ENCODE measurements at places on chromosomes 5 and 9.
A peak's percentile ranks its signal among the peaks of the same experiment; 100 is the strongest.

DNA sequence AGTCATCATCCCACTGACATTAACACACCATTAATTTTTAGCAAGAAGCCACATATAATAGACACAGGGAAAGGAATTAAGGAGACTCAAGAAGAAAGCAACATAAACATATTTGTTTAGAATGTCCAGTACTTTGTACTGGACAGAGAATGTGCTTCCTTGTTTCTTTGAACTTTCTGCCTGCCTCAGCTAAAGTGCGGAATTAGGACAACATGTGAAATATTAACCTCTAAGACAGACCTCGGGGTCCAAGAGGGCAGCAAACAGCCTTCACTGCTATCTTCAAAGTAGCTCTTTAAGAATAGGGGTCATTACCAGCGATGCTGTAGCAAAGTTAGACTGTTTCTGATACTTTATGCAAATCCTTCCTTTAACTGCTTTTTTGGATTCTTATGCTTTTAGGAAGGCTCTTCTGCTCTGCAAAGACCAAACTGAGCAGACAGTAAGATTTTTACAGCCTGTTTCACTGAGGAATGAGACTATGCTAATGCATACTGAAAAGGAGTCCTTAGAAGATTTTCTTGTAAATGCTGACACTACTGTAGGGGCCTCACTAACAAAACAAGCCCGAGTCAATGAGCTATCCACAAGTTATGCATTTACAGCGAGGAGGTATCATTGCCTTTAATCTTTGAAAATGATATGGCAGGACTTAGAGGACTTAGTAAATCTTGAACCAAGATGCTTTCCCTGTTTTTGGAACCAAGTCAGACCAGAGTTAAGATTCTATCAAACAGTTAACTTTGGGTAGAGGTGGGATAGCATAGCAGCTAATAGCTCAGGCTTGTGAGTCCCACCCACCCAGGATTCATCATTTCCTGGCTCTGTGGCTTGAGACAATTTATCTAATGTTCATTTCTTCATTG is 23.8 kb downstream of the DAB2 start:
- DNase-seq = no peak

GRCh38 chr9:108698231-108698630 is 157.6 kb downstream of the ACTL7B start:
- no peak for DNase-seq

GRCh38 chr9:20526500-20527319 is 95.6 kb downstream of the MLLT3 start:
- no peak for DNase-seq

- DNase-seq = no peak
Measured at GRCh38 chr9:114156657-114157421, 1.5 kb downstream of the COL27A1 start.

DNA sequence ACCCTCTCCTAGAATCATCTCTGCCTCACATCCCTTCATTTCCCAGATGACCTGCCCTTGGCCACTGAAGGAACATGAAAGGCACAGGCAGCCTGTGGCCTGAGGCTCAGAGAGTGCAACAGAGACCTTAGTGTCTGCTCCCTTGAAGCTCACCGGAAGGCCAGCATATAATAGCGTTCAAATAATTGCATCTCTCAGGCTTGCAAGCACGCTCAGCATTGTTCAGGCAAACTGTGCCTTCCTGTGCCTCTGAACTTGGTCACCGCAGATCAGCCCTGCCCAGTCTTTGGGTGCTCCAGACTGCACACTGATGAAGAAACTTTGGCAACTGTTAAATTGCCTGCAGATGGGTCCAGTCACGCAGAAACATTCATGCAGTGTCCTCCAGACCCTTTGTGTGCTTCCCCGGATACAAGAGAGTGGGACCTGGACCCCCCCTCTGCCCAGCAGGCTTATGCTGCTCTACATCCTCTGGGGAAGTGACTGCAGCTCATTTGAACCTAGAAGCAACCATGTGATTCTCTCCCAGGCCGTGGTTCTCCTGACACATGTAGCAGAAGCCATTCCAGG is 216.0 kb upstream of the ANKRD55 start:
- no peak for DNase-seq

GRCh38 chr5:88886252-88886651 is 3.3 kb upstream of the MEF2C start:
- DNase-seq = peak; percentile 37

- DNase-seq = no peak
Measured at GRCh38 chr5:169408731-169409130, 107.8 kb upstream of the SLIT3 start.

- no peak for DNase-seq
Measured at GRCh38 chr9:125460883-125461635, 199.4 kb downstream of the GAPVD1 start.

GRCh38 chr9:35258660-35259474 is 97.1 kb downstream of the UNC13B start:
- DNase-seq = peak; percentile 76

GRCh38 chr5:172504701-172505402 is 50.5 kb upstream of the SH3PXD2B start:
- DNase-seq = no peak

- no peak for DNase-seq
Measured at GRCh38 chr9:107345327-107345726, 62.2 kb downstream of the RAD23B start.

GRCh38 chr5:89545626-89546025 is 662.6 kb upstream of the MEF2C start:
- DNase-seq = no peak

GRCh38 chr5:133404724-133405123 is 207.6 kb downstream of the FSTL4 start:
- no peak for DNase-seq

- DNase-seq = no peak
Measured at GRCh38 chr5:171598641-171599152, 179.2 kb downstream of the FGF18 start.

- no peak for DNase-seq
Measured at GRCh38 chr9:135689011-135689410, 10.3 kb downstream of the SOHLH1 start.

DNA sequence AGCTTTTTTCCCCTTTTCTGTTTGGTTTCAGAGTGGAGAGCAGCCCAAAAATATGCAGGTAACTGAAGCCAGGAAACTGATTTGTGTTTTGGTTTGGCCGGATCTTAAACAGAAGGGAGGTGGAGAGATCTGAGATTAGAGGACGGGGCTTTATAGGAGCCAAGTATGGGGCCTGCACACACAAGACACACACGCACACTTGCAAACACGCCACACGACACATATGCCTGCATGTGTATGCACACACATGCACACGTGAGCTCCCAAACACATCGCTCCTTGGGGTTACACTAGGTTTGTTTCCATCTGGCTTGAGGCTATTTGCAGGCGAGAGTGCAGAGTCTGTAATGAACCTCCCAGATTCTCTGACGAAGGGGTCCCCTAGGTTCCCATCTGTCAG is 18.3 kb downstream of the BTNL9 start:
- no peak for DNase-seq

- peak; percentile 58 for DNase-seq
Measured at GRCh38 chr5:177511181-177511580, 1.6 kb upstream of the DOK3 start.

DNA sequence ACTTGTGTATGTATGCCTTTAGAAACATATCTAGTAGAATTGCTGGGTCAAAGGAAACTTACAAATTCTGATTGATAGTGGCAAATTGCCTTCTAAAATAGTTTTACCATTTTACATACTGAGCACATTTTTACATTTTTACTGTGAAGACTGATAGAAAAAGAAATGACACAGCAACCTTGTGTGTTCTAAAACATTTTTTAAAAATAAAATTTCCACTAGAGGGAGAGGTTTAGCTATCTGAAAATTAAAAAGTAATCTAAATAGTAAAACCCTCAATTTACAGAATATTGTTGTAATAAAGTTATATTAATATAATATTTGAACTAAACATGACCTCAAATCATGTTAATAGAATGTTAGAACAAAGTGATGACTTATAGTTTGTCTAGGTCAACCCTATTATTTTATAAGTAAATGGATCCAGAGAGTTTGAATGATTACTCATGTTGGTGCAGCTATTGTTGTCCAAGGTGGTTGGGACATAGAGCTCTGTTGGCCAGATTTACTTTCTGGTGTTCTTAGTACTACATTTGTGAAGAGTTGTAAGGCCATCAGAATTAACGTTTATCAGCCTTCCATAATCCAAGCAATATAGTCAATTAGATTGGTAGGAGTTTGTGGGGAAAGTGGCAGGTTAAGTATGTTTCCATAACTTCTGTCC is 17.2 kb downstream of the CENPP start:
- no peak for DNase-seq

DNA sequence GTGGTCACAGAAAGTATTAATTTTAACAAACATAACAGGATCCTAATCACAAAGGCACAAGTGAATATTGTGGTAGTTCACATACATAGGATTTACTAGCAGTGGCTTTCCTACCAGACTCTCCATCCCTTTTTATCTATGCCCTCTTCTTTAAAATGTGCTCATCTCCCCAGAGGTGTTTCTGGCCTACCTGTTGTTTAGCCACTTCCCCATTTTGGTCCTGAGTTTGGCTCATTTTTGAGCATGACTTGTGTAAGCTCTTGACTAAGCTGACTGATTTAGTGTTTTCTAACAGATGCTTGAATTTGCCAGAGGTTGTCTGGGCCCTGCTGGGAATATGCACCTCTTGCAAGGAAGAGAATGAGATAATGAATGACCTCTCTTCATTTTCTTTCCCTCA is 517.7 kb upstream of the CLINT1 start:
- DNase-seq = no peak

- no peak for DNase-seq
Measured at GRCh38 chr5:53039855-53040254, 50.7 kb downstream of the ITGA2 start.

Data from NAMALWA (cell line).